NCI-H2081 (cell line): ENCODE measurements at places on chromosomes 5 and 9.

DNA sequence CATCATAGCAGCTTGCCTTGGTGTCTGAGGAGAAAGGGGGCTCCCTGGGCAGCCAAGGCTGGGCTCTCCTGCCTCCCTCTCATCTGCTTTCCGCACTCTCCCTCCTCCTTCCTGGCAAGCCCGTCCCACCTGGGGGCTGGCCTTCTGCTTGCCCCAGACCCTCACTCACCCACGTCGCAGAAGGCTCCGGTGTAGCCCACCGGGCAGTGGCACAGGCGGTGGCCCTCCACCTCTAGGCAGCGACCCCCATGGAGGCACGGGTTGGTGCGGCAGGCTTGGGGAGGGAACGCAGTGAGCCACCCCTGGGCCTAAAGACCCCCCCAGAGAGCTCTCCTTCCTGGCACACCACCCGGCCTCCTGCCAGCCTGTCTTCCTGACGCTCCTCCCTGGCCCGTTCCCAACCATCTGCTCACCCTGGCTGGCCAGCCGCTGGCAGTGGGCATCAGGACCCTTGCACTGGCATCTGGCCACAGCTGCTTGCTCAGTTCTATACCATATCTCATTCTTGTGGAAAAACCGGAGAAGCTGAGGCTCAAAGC is 4.2 kb upstream of the PFN3 start:
- DNase-seq: peak; percentile 14

- no peak for DNase-seq
These were observed 63.0 kb downstream of the ADAMTS12 start for GRCh38 chr5:33828626-33829308.

GRCh38 chr5:2259494-2260107 is 376.9 kb upstream of the IRX4 start:
- DNase-seq: no peak

GRCh38 chr5:111135946-111136345 is 43.8 kb downstream of the WDR36 start:
- DNase-seq: no peak

DNA sequence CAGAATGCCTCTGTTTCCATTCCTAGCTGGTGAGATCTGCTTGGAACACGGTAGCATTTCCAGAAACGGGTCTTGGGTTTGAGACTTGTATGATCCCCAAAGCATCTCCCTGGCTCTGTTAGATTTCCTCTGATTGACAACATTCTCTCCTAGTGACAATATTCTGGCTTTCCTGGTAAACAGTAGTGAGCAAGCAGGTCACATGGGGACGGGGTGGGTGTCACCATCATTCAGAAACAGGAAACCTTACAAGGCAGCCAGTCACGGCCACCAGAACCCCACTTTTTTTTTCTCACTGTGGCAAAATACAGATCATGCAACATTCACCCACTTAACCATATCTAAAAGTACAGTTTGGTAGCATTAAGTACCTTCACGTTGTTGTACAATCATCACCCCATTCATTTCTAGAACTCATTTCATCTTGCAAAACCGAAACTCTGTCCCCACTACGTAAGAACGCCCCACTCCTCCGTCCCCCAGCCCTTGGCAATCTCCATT is 90.1 kb upstream of the LMX1B start:
- no peak for DNase-seq

DNA sequence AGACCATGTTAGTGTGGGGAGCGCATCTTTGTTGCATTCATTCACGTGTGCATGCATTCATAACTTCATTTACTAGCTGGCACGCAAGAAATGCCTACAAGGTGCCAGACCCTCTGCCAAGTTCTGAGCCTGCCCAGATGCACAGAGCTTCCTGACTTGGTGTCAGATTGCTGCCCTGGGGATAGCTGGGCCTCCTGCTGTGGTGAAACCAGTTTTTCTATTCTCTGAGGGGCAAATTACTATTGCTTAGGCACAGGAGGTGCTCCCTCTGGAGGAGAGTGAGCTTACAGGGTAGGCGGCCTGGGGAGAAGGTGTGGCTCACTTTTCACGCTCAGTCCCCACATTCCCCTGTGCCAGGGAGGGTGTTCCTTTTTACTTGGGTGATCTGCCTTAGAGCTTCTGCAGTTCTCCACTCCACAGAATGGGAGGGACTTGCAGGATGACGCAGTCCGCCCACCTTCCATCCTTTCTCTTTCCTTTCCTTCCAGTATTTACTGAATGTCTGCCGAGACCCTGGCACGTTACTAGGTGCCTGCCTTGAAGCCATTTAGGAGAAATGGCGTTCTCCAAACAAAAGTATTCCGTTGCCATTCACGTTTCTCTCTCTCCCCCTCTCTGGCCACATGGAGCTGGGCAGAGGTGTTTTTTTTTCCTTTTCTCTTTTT is 27.9 kb upstream of the CTNNA1 start:
- peak; percentile 91 for DNase-seq

DNA sequence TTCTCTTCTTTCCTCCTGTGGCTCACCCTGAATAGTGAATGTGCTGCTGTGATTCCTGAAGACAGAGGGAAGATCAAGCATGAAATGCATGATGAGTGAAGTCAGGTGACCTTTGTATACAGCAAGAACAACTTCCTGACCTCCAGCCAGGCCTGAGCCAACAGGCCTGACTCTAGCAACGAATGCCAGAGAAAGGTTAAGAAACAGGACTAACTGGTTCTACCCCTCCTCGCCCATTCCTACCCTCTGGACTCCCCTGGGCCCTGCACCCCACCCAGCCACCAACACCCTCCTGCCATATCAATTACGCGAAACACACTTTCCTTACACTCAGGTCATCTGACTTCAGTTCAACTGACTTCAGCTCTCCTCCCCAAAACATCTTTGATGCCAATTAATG is 4.9 kb downstream of the SUSD1 start:
- DNase-seq: no peak

DNA sequence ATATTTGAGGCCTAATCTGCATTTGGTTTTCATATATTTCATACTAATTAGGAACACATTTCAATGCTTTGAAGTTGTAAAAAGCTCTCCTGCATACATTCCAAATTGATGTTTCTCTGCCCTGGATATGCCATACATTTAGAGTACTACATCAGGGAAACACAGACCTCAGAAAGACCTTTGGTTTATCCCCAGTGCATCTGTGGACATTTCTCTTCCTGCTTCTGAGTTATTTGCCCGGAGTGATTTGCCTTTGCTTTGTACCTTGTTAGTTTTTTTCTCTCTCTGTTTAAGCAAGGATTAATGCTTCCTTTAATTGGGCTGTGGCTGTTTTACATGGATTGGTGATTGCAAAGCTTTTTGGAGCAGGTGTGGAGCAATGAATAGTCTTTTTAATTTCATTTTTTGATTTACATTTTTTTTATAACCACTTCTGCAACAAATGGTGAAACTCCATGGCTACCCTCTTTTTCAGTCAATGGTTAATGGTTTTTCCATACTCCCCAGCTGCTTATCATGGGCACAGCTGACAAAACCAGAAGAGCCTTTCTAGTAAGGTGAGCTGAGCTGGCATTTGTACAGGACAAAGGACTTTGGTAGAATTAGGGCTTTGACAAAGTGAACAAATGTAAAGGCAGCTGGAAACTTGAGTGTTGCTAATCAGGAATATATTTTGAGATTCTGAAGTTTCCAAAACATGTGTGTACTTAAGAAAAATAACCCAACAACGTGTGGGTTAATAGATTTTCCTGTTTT is 54.2 kb downstream of the ZSWIM6 start:
- DNase-seq: peak; percentile 90

GRCh38 chr5:59489551-59489950 is 404.0 kb downstream of the PDE4D start:
- no peak for DNase-seq

DNA sequence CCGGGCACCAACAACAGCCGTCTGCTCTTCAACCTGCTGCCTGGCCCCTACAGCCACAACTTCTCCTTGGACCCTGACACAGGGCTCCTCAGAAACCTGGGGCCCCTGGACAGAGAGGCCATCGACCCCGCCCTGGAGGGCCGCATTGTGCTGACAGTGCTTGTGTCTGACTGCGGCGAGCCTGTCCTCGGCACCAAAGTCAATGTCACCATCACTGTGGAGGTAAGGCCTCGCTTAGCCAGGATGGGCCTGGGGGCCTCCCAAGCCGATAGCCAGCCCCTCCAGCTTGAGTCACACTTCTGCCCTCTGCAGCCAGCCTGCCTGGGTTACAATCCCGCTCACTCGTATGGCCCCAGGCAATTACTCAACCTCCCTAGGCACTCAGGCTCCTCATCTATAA is 28.6 kb downstream of the GPRIN1 start:
- no peak for DNase-seq

- peak; percentile 51 for DNase-seq
These were observed at the start of gene ST6GALNAC6 for GRCh38 chr9:127899128-127899943. Gene ST6GALNAC6 (minus strand): TSS chr9:127899603. CDS start chr9:127897981, 1,622 bp downstream.

DNA sequence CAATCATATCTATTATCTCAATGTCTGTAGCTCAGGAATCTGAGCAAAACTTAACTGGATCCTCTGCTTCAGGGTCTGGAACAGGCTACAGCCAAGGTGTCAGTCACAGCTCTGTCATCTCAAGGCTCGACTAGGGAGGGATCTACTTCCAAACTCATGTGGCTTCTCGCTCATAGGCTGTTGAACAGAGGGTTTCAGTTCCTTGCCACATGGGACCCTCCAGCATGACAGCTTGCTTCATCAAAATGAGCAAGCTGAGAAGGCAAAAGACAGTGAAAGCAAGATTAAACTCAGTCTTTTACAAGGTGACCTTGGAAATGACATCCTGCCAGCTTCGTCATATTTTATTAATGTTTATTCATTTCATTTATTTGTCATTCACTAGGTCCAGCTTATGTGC is 111.7 kb downstream of the GADD45G start:
- DNase-seq: no peak

- DNase-seq: no peak
These were observed 188.0 kb upstream of the PIK3R1 start for GRCh38 chr5:68027519-68027918.

DNA sequence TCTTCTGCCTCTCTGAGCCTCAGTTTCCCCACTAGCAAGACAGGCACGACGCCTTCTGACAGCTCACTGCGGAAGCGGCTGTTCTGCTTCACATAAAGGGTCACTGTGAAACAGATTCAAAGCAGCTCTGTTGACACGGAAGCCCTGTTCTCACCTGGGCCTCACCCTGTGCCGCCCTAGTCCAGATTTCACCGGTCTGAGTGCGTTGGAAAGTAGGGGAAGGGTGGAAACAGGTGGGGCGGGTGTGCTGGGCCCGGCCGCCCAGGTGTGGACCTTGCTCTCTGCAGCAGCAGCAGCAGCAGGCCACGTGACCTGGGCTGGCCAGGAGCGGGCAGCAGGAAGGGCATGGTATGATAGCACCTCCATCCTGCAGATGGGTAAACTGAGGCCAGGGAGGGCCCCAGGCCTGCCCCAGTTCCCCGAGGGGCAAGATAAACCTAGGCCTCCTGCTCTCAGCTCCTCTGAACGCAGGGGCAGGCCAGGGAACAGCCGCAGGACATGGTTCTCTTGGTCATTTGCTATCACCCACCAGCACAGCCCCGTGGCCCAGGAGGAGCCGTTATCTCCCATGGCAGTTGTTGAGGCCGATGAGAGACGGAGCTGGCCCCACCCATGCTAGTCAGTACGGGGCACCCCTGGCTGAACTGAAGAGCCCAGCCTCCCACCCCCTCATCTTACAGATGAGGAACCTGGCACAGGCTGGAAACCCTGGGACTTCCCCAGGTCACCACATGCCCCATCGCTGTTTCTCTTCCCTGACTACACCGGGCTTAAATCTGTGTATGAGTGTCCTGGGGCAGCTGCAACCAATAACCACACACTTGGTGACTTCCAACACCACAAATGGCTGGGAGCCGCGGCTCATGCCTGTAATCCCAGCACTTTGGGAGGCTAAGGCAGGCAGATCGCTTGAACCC is 12.1 kb downstream of the PTGES2 start:
- DNase-seq: no peak

- no peak for DNase-seq
These were observed 3.8 kb downstream of the SOX30 start for GRCh38 chr5:157648275-157648990.

DNA sequence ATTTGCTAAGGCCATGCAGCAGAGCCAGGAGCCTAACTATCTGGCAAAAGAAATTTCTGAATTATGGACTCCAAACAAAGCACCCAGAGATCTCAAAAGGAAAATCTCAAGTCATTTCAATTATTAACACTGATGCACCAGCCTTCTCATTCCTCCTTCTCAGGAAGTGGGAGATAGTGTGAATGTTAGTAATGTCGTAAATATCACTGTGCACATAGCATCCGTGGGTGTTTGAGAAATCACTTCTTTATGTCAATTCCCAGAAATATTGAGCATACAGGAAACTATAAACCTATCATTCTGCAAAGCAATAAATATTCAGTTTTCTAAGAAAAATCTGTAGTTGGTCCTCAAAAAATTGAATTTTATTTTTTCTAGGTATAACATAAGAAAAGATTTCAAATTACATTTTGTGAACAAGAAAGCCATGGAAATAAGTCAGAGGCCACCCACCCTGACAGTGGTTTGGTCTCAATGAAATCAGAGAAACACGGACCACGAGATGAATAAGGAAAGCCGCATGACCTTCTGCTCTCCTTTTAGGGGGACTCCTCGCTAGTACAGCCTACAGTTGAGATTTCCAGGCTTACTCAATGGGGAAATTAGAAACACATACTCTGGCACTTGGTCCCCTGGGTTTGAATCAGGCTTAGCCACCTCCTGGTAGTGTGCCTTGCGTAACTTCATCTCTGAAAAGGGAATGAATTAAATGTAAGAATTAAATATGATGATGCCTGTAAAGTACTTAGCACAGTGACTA is 120.6 kb downstream of the DIRAS2 start:
- DNase-seq: no peak

DNA sequence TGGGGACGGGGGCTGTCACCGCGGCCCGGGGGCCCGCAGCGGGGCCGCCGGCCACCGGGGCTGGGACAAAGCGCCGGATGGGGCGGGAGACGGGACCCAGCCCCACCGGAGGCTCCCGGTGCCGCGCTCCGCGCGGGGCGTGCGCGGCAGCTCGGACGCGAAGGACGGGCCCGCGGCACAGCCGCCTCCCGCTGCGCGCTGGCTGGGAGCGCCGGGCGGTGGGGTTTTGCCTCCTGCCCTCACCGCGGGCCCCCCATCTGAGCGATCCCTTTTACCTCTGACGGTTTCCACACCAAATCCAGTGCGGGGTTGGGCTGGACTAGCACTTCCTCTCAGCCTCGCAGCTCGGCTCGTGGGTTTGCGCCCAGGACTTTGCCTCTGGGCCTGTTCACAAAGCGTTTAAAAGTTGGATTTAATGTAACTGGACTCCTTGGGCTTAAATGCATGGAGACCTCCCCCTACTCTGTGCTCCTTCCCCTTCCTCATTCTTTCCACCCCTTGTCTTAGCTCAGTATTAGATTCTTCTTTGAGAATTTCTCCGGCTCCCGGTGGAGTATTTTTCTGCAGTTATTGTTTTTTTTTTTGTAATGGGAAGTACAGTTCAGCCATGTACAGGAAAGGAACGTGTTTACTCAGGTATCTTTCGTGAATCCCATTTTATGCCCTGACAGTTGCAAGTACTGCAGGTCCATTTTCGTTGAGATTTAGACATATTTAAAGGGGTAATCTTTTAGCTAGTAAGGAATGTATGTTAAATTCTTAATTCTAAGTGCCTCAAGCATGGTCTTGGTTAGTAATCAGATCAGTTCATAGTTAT is 691 bp downstream of the FCHO2 start:
- peak; percentile 39 for DNase-seq

DNA sequence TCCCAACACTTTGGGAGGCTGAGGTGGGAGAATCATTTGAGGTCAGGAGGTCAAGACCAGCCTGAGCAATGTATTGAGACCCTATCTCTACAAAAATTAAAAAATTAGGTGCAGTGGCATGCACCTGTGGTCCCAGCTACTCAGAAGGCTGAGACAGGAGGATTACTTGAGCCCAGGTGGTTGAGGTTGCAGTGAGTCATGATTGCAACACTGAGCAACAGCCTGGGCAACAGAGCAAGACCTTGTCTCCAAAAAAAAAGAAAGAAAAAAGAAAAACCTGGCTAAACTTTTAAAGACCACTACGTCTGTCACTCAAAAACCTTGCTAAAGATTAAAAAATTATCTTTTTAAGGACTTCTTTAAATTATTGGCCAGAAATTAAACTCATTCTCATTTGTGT is 59.8 kb upstream of the ABCA1 start:
- no peak for DNase-seq
